ENCODE measurements at places on chromosomes 6 and 20.
A peak's percentile ranks its signal among the peaks of the same experiment; 100 is the strongest.

DNA sequence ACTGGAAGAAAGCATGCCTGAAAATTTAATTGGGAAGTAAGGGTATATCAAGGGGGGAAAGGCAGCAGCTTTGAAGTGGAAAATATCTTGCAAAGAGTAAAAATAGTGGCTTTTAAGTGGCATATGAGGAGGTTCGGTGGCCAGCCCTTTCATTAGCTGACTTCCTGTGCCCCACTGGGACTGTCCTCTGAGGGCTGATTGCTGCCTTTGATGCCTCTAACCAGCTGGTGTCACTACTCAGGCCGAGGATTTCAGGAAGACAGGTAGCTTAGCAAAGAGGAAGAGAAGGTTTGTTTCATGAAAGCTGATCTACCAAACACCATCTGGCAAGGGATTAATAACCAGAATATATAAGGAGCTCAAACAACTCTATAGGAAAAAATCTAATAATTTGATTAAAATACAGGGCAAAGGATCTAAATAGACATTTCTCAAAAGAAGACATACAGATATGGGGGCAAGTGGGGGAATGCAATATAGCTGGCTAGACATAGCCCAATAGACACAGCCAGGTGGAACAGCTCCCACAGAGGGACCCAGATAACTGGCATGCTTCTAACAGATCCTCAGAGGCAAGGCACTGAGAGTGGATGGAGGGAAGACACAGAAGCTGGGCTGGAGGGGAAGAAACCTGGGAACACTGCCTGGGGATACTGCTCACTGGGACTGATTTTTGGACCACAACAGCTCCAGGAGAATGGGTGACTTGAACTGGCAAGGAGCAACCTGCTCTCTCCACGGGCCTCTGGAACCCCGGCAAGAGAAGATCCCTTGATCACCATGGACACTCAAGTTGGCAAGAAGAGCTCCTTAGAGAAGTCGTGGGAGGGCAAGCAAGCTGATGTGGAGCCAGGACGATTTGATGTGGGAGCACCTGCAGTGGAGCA, 33.2 kb downstream of the CCN2 start:
- no peak for DNase-seq

GRCh38 chr6:74222768-74223333, 526.8 kb downstream of the CD109 start:
- DNase-seq = no peak

DNA sequence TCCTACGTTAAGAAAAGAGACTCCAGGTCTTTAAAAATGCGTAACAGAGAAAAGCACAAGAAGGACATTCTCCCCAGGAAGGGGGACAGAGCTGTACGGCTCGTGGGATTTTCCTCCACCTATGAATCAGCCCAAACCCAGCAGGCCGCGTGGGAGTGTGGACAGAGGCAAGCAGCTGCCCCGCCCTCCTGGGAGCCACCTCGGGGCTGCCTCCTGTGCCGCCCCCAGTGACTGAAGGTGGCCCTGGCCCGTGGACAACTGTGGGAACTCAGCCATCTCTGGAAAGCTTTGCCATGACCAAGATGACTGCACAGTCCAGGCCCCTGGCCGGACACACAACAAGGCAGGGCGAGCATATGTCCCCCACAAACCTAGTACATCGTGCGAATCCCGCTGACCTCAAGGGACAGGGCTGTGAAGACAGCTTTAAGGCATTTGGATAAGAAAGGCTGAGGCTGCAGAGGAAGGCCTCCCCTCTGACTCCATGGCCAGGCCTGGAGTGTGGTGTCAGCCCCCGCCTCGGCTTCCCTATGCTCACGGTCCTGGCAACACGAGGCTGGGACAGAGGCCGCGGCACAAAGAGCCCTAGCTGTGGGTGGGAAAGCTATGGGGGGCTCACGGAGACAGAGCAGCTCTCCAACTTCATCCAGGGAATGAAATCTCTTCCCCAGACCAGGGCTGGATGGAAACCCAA, 26.9 kb downstream of the PXDC1 start:
- no peak for DNase-seq

DNA sequence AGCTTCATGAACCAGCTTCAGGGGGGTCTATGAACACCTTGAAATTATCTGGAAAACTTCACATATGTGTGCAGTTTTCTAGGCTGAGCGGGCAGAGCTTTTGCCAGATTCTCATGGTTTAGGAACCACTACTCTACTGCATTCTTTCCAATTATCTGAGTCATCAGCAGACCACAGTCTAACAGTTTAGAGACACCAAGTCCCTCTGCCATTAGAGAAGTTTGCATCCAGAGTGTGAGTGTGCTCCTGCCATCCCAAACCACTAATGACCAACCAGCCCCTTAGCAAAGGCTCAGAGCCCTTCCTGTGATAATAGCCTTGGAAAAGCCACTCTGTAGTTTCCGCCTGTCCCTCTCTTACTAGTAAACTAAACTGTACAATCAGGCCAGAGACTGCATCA, 96.8 kb downstream of the PHACTR1 start:
- DNase-seq = peak; percentile 31

GRCh38 chr20:52150440-52151258, 40.9 kb downstream of the ZFP64 start:
- no peak for DNase-seq

GRCh38 chr20:63441136-63442099, 31.0 kb downstream of the KCNQ2 start:
- DNase-seq = no peak

- no peak for DNase-seq
These were observed 15.0 kb downstream of the ACSS2 start for GRCh38 chr20:34891166-34892062.

GRCh38 chr20:48629069-48629959, 198.5 kb downstream of the PREX1 start:
- DNase-seq = no peak

GRCh38 chr6:32954986-32955802, 2.3 kb upstream of the HLA-DMA start:
- no peak for DNase-seq

DNA sequence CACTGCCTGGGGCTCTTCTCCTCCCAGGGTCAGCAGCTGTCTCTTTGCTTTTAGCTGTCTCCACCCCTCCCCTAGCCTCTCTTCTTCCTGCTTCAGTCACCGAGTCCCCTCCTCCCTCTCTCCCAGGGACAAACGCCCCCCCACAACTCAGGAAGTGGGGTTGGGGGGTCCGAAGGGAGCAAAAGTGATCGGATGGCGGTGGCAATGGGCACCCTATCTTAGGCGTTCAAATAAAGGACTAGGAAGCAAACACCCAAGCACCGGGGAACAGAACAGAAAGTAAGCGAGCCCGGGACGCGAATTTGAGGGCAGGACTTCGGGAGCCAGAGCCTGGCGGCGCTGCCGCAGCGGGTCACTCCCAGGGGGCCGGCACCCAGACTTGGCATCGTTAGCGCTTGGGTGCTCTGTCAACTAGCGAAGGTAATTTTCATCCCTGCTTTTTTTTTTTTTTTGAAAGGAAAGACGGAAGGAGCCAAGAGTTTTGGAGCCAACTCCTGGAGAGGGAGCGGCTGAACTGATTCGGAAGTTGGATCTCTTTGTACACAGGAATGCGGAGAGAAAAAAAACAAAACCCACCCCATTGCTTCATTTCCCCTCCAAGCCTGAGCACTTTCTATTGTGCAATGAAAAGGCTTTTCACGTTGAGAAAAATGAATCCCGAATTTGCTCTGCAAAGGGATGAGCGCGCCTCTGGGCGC, 815 bp upstream of the ITPR3 start:
- peak; percentile 16 for DNase-seq

DNA sequence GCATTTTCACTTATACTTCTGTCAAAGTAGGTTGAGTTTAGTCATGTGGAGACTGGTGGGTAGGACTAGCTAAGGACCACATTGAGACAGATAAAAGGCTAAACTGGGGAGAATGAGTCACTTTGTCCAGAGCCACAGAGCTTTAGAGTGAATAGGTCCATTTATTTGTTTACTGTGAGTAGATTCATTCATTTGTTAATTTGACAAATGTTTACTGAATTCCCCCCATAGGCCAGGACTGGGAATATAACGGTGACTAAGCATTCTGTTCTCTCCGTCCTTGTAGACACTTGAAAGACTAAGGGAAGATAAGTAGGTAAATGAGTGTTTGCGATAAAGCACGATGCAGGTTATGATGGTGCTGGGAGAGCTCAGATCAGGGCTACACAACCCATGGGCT, 699.7 kb upstream of the ID4 start:
- DNase-seq = no peak

GRCh38 chr6:34044945-34045595, 100.8 kb downstream of the GRM4 start:
- DNase-seq = no peak

DNA sequence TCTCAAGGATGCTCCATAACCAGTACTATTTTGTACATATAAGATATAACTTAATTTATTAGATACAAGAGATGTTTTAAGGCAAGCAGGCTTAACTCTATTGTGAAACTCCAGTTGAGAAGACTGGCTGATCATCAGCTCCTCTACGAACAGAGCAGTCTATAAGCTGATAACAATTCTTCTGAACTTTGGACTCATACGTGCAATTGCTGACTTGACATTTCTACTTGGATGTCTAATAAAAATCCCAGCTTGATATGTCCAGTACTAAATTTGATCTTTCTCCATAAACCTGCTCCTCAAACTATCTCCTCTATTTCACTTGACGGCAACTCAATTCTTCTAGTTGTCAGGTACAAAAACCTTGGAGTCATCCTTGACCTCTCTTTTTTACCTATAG, 141.9 kb downstream of the HS3ST5 start:
- no peak for DNase-seq

DNA sequence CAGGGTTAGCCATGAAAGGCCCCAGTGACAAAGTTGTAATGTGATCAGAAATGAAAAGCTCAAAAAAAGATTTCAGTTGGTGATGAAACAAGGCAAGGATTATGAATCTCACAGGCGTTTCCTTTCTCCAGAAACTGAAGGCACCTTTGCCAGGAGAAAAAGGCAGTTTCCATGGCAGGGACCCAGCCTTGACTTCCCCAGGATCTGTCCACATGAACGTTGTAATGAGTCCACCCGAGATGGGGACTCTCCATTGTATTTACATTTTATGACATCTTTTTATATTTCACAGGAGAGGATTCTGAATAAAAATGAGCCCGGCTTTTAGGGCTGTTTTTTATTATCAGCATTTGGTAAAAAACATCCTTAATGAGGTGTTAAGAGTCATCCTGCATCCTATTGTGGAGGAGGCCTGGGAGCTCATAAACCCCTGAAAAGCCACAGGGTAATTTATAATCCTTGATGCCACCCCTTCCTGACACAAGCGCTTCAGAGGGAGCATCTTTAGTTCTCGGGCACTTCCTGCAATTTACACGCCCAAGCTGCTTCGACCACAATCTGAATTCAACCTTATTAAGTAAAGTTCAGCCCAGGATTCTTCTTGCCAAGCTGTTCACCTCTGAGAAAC, 74.1 kb upstream of the SALL4 start:
- DNase-seq = no peak

- no peak for DNase-seq
These were observed 49.4 kb upstream of the SLC22A23 start for GRCh38 chr6:3506200-3506599.

Measured in fibroblast of skin of left biceps (primary cell).